ENCODE measurements at places on chromosomes 7 and 10. TPM values are rescaled to one million over a fixed set of nuclear protein-coding genes. Genes with fewer than 3 reads are reported as not detected.

DNA sequence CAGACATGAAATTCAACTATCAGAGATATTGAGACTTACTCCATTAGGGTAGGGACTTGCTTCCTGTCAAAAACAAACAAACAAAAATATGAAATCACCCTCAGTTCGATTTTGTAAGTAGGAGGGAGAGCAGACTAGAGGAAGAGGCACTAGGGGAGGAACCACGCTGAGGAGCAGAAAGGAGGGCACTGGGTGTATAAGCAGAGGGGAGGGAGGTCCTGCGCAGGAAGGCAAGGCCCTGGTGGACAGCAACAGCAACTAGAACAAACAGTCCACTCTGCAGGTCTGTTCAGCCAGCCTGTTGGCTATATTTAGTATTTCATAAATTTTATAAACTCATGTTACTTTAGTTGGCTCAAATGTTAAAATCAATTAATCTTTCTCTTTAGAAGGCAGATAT is 937.1 kb upstream of the C7orf33 start:
- DNase-seq: no peak

GRCh38 chr10:128587689-128588088 is 461.5 kb upstream of the MKI67 start:
- no peak for DNase-seq

- no peak for DNase-seq
Measured at GRCh38 chr10:33143160-33143728, 185.2 kb upstream of the ITGB1 start.

DNA sequence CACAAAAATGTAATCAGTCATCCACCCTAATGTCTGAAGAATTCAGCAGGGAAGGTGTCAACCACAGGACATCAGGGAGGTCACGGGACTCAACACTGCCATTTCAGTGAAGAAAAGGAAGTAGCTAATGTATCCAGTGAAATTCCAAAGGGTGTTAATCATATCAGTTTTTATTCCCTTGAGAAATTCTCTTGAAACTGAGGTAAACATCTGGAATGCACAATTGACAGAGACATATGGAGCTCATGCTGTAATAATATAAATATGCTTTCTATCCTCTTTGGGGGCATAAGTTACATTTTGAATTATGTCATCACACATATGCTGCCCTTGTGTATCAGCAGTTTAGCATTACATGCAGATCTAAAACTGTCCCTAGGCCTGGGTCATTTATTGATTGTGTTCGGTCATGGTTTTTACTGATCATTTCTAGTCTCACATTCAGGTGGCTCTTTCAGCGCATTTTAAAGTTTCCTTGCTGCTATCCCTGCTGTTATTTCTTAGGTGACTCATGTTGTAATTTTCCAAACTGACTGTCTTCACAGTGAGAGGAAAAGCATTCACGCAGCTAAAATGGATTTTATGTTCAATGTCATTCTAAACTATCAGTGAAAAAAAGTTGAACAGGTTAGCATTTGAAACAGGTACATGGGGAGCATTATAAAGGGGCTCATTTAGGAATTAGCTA is 273.9 kb downstream of the TSPAN12 start:
- no peak for DNase-seq

Gene ARHGEF35
- total RNA-seq: 0.30 TPM
